ENCODE measurements at places on chromosomes 5 and 9. TPM values are rescaled to one million over a fixed set of nuclear protein-coding genes. Genes with fewer than 3 reads are reported as not detected.

DNA sequence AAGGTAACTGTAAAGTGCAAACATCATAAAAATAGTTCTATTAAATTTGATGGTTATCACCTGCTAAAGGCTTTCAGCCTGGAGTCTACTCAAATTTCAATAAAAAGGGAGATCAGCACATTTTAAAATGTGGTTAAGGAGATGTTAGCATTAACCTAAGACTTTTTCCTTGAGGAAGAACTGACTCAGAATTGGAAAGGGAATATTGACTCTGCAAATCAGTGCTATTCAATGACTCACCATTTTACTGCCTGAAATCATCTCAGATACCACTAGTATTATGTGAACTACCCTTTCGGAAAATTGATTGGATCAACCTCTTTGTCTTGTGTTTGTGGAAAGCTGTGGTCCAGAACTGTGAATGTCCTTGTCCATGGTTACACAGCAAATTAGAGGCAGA, 113.3 kb downstream of the ADRB2 start:
- DNase-seq: peak; percentile 79

Gene TAF11L5
- total RNA-seq: not detected

Gene KLF4
- 22.9 TPM for total RNA-seq

- DNase-seq: peak; percentile 81
Measured at GRCh38 chr5:151811593-151812321, 40.0 kb downstream of the G3BP1 start.

Gene ARHGEF37
- total RNA-seq: 5.3 TPM

DNA sequence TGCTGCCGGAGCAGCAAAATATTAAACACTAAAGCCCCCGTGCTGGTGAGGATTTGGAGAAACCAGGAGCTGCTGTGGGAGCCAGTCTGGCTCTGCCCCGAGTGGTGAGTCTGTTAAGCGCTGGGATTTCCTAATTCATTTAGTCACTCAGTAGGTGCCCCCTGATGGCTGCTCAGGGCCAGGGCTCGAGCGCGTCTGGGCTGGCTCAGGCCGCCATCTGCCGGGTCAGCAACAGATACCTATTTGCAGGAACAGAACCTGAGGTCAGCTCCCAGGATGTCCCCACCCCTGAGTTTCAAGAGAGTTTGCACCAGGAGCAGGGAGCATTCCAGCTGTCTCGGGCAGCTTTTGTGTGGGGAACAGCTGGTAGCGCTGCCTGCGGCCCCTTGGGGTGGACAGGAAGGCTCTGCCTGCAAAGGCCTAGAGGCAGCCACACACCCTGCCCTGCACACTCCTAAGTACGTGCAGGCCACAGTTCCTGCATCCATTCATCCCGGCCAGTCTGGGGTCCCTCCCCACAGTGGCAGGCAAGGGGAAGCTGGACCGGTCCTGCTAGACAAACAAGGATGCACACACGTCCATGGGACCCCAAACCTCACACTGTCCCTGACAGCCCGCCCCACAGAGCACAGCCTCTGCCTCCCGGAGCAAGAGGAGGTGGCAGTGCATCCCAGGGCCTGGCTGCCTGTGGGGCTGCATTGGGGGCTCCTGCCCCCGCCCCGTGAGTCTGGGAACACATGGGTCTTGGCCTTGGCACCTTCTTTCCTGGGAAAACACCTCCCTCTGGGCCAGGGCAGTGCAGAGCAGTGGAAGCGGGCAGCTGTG, 83.7 kb downstream of the ADAMTS2 start:
- DNase-seq: peak; percentile 59

DNA sequence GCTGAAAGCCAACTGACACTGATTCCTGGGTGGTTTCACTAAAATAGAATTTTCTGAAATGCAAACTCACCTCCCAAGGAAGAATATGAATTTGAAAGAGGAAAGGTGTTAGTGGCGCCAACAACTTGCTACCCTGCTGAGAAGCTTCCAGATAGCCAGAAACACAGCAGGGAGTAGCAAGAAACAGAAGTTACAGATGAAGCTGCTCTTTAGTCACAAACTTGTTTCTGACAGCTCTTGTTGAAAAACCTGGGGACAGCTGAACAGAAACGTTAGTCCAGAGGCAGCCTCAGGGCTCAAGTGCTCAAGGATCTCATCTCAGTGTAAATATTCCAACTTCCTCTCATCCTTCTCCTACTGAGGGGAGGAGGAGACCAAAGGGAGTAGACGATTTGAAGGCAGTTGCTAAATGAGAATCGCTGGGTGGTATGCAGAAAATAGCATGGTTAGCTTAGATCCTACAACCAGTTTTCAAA, 184.1 kb downstream of the PDE4D start:
- DNase-seq: peak; percentile 4

Gene ENTREP1
- under 0.01 TPM for total RNA-seq

Gene SV2C
- not detected for total RNA-seq

GRCh38 chr5:135826994-135827671, 7.3 kb upstream of the SLC25A48 start:
- no peak for DNase-seq

DNA sequence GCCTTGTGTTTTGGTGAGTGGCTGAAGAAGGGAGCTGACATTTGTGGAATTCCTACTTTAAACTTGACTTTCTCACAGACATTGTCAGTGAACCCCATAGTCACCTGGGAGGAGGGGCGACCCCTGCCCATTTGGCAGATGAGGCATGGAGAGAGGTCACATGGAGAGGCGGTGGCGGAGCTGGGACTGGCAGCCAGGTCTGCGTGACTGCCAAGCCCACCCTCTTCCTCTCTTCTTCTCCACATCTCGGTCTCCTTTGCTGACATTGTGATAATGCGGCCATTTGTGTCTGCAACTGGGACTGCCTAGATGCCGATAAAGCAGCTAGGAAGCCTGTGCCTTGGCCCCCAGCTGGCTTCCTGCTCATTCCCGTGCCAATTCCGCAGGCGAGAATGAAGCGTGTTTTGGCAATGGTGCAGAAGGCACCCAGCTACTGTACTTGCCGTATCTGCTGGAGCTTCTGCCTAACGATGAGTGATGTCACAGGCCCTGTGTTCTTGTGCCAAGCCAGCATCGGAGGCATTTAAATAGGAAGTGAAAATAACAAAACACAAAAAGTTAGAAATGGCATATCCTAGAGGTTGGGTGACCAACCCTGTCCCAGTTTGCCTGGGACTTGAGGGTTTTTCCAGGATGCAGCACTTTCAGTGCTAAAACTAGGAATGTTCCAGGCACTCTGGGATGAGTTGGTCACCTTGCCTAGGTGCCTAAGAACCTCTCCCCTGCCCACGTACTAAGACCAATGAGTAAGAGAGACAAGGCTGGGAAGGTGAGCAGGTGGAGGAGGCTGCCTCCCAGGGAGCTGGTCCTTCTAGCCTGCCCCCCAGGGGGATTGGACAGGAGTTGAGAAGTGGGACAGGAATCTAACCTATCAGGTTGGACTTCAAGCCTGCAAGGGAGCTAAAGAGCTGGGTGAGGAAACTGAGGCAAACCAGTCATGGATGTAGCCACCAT, 23.6 kb downstream of the OLFML2A start:
- DNase-seq: peak; percentile 59

DNA sequence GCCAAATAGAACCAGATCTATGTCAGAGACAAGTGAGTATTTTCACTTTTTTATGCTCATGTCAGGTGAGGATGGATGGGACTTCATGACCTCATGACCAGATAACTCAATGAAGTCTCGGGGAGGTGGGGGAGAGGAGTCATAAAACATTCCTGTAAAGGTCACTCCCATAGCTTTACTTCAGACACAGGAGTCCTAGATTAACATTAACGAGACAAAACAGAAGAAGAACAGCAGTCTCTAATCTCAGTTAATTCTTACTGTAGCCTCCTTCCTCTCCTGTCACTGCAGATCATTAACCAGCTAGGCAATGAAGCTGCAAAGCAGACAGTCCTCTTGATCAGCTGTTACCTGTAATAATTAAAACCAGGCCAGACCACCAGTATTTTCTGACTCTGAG, 11.2 kb downstream of the CRHBP start:
- no peak for DNase-seq

Gene NR6A1
- total RNA-seq: 0.26 TPM

GRCh38 chr5:177393990-177394389, 6.5 kb downstream of the PFN3 start:
- DNase-seq: no peak

DNA sequence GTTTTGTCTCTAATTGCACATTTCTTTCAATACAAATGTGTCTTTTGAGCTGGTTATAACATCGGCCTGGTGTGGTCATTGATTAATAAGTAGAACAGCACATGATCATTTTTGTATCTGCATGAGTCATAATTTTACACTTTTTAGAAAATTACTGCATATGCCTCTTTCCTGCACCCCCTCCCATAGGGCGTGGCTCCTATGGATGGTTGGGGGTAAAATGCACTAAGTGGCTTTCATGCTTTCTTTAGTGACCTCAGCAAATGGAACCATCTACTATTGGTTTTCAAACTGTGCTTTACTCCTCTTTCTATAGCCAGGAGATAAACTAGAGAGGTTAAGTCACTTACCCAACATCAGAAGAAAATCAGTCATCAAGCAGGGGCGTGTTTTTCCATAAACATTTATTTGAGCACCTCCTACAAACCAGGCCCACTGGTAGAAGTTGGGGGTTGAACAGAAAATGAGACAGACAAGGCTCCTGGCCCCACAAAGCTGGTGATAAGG, 3.8 kb downstream of the ANXA6 start:
- DNase-seq: no peak

Gene RANBP17
- total RNA-seq: 10.0 TPM

Gene SGCD
- total RNA-seq: 67.5 TPM

Gene CDC25C
- total RNA-seq: 0.26 TPM

DNA sequence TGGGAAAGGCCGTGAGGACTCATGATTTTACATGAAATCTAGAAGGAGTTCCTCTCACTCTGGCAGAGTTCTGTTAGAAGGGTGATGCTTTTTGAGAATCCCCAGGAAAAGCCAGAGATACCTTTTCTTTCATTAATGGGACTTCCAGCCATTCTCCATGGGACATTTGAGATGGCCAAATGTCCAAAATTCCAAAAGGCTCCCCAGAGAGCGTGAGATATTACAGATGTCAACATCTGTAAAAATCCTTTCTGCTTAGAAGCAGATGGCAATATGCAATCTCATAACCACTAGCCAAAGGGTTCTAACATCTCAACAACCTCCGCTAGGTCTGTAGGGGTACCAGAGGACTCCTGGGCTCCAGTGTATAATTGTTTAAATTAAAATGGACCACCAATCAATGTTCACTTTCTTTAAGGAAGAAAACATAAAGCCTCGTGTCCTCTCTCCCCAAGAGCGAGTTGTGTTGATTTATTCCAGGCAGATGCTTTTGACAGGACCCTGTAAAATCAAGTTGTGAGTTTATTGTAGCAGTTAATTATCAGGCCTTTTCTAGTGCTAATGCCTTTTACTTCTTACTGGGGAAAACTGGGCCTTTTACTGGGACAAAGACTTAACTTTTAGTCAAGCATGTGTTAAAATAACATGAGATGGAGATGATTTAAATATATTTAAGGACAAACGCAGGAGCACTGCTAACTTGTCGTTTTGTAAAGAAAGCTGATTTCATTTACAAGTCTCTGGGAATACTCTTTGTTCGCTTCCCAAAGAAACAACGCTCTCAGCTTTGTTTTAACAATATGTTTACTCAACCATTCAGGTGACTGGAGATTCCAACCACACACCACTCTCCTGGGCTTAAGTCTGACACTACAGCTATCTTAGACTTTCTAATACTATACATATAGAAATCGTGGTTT, 4.8 kb downstream of the GAS1 start:
- DNase-seq: no peak

DNA sequence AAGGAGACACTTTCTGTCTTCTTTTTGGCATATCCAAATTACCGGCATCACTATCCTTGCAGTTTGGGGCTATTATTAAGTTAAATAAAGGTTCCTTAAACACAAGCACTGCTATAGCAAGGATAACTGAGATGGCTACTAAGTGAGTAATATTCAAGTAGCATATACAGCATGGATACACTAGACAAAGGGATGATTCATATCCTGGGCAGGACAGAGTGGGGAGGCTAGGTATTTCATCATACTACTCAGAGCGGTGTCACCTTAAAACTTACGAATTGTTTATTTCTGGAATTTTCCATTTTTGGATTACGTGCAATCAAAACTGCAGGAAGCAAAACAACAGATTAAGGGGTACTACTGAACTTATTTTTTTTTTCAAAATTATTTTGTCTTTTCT, 54.1 kb downstream of the FER start:
- peak; percentile 96 for DNase-seq

Gene IFNA7
- total RNA-seq: not detected

GRCh38 chr5:139699351-139699750, 51.2 kb downstream of the CXXC5 start:
- peak; percentile 25 for DNase-seq

GRCh38 chr9:68821911-68822310, 116.9 kb downstream of the PIP5K1B start:
- DNase-seq: no peak

- DNase-seq: no peak
Measured at GRCh38 chr9:114261987-114262386, 60.9 kb upstream of the ORM1 start.

DNA sequence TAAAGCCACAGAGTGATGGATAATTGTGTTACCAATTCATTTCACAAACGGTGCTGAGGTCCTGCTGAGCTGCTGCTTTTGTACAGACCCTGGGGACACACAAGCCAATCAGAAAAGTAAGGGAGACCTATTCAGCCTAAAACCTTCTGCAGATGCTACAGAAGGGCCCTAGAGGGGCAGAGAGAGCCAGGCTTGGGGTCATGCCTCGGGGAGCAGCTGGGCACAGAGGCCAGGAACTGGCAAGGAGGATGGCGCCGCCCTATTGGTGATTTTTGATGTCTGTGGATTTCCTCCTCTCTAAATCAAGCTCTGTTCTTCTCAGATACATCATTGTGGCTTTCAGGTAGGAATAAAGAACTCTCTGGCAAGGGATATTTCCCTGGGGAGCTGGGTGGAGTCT, 181.9 kb downstream of the ZNF462 start:
- no peak for DNase-seq

Gene SOWAHA
- 0.17 TPM for total RNA-seq

All from fibroblast of lung (primary cell).